Stimulated activated CD4-positive, alpha-beta T cell treated with anti-CD3 and anti-CD28 coated beads, Interleukin-4, amount 100 ng/mL, for 4 hours (primary cell): ENCODE measurements at places on chromosomes 6 and 20.

GRCh38 chr6:170198298-170198697 lies 92.6 kb downstream of the DLL1 start:
- DNase-seq, result no peak

GRCh38 chr20:8721098-8721497 lies 347.8 kb upstream of the PLCB4 start:
- no peak for DNase-seq

- DNase-seq, result no peak
Observed at GRCh38 chr6:87250019-87250418, 72.4 kb upstream of the SMIM8 start.

DNA sequence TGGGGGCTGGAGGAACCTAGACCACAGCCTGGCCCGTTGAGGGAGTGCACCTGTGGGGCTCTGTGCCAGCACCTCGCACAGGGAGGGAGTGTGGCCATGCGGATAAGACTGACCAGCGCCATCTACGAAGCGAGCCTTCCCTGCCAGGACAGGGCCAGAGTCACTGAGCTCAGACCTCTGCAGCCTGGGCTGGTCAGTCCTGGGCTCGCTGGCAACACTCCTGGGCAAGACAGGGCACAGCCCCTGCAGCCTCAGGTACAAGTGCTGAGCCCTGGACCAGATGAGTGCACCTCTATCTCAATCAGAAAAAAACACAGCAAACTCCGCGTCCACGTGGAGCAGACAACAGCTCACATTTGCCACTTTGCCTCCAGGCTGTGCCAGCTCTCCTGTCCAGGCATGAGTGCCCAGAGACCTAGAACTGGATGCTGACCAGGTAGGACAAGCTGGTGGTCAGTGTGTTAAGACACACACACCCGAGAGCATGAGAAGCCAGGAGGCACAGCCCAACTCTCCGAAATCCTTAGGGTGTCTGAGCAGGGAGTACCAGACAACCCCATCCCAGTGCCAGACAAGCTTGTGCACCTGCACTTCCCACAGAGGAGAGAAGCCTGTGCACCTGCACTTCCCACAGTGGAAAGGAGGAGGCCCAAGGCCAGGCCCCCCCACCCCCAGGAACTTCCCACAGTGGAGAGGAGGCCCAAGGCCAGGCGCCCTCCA lies 4.9 kb downstream of the ARFRP1 start:
- no peak for DNase-seq
